ENCODE measurements at places on chromosomes 4 and X. TPM values are rescaled to one million over a fixed set of nuclear protein-coding genes. Genes with fewer than 3 reads are reported as not detected.

CENPVL2 gene
- total RNA-seq, result not detected

ZDHHC15 gene
- total RNA-seq, result not detected

DNA sequence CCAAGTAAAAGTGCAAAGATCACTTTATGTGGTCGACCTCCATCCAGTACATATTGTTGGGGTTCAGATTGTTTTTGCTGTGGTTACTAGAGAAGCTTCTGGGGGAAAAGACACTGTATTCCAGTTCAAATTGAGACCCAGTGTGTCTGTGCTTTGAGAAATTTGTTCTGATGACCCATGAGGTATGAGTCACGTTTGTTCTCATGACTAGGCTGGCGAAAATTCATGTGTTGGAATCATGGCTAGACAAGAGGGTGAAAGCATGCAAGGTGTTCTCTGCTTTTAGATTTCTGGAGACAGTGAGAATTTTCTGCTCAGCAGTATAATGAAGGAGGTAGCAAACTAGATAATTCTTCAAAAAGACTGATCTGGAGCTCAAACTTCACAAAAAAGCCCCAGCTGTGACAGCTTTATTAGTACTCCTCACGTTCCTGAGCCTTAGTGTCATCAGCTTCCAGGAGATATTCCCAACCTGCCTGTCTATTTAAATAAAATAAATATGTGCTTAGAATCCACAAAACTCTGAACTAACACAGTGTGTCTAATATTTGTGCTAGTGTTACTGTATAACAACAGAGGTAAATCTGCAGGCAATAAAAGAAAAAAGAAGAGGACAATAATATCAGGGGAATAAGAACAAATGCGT lies 24.4 kb upstream of the FAM47B start:
- peak; percentile 57 for DNase-seq

AFF2 gene
- total RNA-seq, result 1.0 TPM

DNA sequence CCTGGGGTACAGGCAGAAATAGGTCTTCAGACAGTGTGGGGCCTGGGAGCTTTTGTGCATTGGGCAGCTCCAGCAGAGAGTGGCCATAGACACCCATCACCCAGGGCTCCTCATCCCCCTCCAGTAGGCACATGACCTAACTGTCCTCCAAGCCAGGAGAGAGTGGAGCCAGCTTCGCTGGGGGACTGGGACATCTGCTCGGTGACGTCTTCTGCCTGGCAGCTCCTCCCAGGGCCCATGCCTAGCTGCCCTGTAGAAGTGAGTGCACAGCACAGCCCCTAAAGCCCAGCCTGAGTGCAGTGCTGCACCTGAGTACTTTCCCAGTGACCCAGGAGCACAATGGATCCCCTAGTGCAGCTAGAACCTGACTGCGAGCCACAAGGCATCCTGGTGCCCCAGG lies 279.7 kb upstream of the SLC7A11 start:
- DNase-seq, result no peak

CFAP47 gene
- total RNA-seq, result under 0.01 TPM

- no peak for DNase-seq
Observed at GRCh38 chr4:13543839-13544605, at the start of gene NKX3-2. Gene NKX3-2, minus strand, starts transcription at chr4:13544508. Its CDS starts 94 bp downstream, at chr4:13544414.

GRCh38 chr4:24856586-24856985 lies 56.3 kb downstream of the CCDC149 start:
- DNase-seq, result peak; percentile 95

UGT8 gene
- total RNA-seq, result 0.07 TPM

PHF8 gene
- total RNA-seq, result 9.3 TPM

GRCh38 chr4:174401471-174402130 lies 117.9 kb downstream of the CEP44 start:
- no peak for DNase-seq

- DNase-seq, result peak; percentile 69
Observed at GRCh38 chrX:133660281-133660680, 245.0 kb upstream of the GPC4 start.

GRCh38 chr4:27742816-27743215 lies 882.2 kb downstream of the STIM2 start:
- DNase-seq, result no peak

ANK2 gene
- 11.6 TPM for total RNA-seq

DNA sequence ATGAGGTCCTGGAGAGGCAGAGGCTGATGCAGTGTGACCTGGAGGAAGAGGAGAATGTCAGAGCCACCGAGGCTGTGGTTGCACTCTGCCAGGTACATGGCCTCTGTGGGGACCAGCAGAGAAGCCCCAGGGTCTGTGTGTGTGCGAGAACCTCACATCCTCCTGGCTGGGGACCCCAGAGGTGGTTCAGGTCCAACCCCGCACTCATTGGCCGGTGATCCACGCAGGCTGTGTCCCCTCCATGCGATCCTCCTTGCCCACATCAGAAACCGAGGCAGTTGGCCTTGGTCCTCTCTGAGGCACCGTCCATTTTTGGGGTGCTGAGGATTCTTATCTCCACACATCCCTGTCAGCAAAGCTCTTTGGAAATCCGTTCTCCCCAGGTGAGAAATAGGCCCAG lies 45.3 kb downstream of the EVC start:
- no peak for DNase-seq

- DNase-seq, result no peak
Observed at GRCh38 chr4:168488869-168489274, 8.0 kb upstream of the PALLD start.

DNA sequence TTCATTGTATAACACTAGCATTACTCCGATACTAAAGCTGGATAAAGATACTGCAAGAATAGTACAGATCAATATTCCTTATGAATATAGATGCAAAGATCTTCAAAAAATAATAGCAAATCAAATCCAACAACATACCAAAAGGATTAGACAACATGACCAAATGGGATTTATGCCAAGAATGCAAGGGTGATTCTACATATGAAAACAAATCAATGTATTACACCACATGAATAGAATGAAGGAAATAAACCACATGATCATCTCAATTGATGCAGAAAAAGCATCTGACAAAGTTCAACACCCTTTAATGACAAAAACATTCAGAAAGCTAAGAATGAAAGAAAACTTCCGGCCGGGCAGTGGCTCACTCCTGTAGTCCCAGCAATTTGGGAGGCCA lies 42.8 kb downstream of the CUL4B start:
- DNase-seq, result peak; percentile 43

F11 gene
- total RNA-seq, result not detected

- no peak for DNase-seq
Observed at GRCh38 chr4:107747748-107748486, 27.9 kb upstream of the PAPSS1 start.

DNA sequence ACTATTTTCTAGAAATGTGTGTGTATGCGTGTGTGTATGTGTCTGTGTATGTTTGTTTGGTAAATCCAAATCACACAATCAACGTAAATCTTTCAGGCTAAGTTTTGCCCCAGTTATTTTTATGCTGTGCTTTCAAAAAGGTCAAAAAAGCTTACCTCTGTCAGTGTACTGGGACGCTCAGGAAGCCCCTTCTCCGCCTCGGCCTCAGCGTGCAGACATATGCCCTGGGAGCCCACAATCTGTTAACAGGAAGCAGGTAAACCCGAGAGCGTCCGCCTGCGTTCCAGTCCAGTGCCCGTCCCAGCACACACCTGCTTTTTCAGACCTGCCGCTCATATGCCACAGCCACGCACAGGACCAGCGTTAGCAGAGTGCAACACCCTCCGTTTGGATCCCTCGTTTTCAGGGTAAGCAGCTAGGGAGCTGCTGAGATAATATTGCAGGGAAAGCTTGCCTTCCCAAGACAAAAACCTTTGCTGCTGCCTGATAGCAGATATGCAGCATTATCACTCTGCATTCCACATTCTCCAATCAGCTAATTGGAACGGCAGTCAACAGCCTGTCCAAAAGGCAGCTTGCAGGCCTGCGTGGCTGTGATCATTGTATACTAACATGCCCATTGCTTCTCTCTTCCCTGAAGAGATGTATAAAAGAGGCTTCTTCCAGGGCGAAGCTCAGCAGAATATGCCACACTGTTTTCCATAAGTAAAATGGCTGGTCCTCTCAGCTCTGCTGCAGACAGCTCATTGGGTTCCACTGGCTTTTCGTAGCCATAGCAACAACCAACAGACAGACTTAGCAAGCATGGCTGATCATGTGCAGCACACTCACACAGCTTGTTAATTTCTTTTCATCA lies at the start of gene SORBS2:
Gene SORBS2, minus strand, starts transcription at position 686 of the 856 bp plus-strand sequence. CDS start 121,623 bp downstream, outside the sequence.
- DNase-seq, result peak; percentile 49

HPGD gene
- 0.30 TPM for total RNA-seq

PCSK1N gene
- total RNA-seq, result not detected

DNA sequence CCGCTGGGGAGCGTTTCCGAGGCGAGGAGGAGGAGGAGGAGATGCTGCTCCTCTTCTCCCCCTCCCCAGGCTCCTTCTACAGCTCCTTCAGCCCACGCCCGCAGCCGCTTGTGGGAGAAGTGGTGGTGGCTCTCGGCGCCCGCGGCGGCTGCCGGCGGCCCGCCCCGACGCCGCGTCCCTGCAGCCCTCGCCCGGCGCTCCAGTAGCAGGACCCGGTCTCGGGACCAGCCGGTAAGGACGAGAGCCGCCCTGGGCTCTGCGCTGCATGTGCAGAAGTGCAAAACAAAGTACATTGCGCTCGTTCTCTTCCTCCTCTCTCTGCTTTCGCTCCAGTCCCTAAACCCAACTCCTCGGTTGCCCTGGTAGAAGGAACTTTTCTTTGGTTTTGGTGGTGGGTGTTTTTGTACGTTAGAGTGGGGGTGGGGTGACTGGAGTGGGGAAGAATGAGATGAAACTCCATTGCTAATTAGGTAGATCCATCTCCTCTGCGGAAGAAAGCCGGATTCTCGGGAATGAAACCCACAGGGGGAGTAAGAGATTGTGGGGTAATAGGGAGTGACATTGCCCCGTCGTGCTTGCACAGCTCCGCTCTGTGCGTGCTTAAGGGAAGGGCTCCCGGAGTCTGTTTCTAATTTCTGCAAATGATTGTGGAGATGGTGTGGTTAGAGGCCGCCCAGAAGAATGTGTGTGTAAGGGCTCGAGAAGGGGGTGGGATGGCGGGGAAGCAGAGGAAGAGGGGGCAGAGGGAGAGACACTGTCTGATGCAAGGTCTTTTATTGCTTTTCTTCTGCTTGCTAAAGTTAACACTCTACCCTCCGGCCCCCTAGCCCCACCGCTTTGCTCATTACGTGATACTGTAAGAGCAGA lies 677 bp downstream of the PTPN13 start:
- DNase-seq, result peak; percentile 60

GPC4 gene
- 0.29 TPM for total RNA-seq

- no peak for DNase-seq
Observed at GRCh38 chrX:87370865-87371264, 146.7 kb upstream of the KLHL4 start.

- no peak for DNase-seq
Observed at GRCh38 chrX:38561951-38562719, 793 bp downstream of the TSPAN7 start.

DNA sequence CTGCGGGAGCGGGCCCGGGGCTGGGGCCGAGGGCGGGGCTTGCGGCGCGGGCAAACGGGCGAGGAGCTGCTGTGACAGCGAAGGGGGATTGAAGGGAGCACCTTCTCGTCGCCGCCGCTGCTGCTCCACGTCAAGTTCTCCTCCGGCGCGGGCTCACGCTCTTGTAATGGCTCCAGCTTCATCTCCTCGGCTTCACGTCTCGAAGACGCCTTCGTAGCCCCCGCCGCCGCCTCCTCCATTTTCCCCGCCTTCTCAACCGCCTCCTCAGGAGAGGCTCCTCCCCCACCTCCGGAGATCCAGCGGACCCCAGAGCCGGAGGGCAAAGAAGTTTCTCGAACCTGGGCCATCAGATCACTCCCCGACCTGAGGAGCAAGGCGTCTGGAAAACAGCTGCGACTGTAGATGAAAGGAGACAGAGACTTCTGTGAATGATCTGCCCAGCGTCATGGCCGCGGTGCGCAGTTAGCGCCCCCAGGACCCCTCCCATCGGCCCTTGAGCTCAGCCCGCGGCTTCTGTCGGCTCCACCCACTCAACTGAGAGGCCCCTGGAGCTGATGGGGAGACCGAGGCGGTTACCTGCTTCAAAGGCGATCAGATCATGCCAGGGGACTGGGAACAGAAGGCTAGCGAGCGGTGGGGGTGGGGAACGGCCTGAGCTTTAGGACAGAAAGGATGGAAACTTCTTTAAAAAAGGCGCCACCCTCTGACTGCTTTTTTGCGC lies 895 bp downstream of the USP51 start:
- DNase-seq, result peak; percentile 26

EDA gene
- total RNA-seq, result 2.0 TPM

DNA sequence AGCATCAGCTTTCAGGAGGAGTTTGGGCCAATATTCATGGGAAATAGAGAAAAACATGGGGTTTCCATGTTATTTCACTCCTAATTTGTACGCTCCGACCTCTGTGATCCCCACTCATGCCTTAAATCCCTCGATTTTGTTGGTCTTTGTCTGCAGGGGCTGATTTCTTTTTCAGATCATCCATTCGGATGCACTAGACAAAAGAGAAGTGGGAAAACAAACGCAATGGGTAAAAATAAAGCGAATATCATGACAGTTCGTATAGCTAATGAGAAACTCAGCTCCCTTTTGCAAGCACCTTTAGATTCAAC lies 139.1 kb upstream of the PLAC1 start:
- no peak for DNase-seq

- DNase-seq, result no peak
Observed at GRCh38 chrX:44996277-44996676, 123.3 kb downstream of the KDM6A start.

DNA sequence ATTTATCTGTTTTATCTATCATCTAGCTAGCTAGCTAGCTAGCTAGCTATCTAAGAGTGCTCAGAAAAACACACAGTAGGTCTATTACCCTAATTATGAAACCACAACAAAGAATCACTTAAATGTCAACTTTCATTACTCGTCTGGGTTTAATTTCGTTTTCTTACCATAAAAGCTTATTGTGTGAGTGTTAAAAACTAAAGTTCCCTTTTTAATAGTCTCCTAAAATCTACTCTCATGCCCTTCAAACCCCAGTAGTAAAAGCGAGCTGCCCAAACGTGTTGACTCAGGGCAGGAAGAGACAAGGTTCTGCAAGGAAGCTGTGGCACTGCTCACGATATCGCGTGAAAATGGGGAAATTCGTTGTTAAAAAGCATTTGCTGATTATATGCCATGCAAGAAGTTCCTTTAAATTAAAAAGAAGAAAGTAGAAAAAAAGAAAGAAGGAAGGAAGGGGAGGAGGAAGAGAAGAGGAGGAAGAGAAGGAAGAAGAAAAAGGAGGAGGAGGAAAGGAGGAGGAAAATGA lies 595 bp downstream of the MBNL3 start:
- DNase-seq, result peak; percentile 13

DNA sequence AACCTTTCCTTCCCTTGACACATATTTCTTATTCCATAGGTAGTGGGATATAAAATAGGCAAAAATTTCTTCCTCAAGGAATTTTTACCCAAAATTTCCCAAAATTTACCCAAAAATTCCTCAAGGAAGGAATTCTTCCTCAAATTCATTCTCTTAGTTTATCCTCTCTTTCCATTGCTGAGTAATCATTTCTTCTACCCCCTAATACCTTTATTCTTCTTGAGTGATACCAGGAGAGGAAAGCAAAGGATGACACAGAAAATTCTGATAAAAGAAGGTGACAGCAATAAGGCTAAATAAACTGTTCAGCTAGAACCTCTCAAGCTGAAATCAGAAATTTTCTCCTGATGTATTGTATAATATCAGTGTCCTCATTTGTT lies 191.4 kb upstream of the MAB21L2 start:
- DNase-seq, result no peak

DNA sequence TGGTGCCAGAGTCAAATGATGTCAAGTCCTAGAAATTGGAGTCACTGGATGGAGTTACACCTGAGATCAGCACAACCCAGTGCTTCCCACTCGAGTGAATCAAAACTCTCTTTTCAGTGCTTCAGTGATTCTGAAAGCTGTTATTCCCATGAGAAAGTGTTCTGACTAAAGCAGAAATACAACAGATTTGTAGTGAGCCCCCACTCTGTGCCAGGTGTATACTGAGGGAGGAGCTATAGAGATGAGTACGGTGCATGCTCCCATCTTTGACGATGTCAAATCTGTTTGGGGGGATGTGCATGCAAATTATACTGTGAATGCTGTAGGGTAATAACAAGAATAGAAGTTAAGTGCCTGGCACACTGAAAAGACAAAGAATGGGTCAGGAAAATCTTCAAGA lies 330.2 kb downstream of the HS3ST1 start:
- DNase-seq, result no peak

Data from HT1080 (cell line).